Osteocyte (in vitro differentiated cells): ENCODE measurements at places on chromosomes 1 and 21. TPM values are rescaled to one million over a fixed set of nuclear protein-coding genes. Genes with fewer than 3 reads are reported as not detected.

- DNase-seq = no peak
- H3K4me3 ChIP-seq = no peak overlapping the region
- H3K27me3 ChIP-seq = peaks cover 6% of the 10 kb centered on the region
- no peaks in the 10 kb centered on the region for H3K36me3 ChIP-seq
- no peak overlapping the region for H3K27ac ChIP-seq
Measured at GRCh38 chr1:30284226-30284625, 439.2 kb downstream of the MATN1 start.

GRCh38 chr1:219549215-219549614 lies 63.7 kb downstream of the ZC3H11B start:
- H3K4me1 ChIP-seq = no peaks in the 10 kb centered on the region
- no peak overlapping the region for H3K4me3 ChIP-seq
- no peak for DNase-seq
- no peak overlapping the region for H3K27ac ChIP-seq
- H3K36me3 ChIP-seq = no peaks in the 10 kb centered on the region
- H3K27me3 ChIP-seq = peaks cover 3% of the 10 kb centered on the region

- H3K27ac ChIP-seq = no peak overlapping the region
- peaks cover 7% of the 10 kb centered on the region for H3K4me1 ChIP-seq
- H3K4me3 ChIP-seq = no peak overlapping the region
- H3K36me3 ChIP-seq = no peaks in the 10 kb centered on the region
Measured at GRCh38 chr1:207972337-207972736, 61.4 kb upstream of the CD34 start.

DNA sequence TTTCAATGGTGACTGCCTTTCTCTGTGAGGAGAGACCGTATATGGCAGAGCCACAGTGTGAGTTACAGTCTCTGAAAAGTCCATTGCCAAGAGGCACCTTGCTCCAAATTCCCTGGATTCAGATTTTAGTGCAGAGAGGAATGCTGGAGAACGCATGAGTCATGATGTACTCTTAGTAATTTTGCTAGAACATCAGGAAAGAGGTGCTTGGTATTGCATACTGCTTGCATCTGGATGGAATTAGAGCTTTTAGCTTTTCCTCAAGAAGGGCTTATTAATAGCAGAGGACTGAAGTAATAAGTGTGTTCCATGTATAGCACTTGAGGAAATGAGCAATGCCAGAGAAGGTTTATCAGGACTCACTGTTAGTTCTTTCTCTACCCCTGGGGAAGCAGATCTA lies 40.5 kb upstream of the AKT3 start:
- no peaks in the 10 kb centered on the region for H3K36me3 ChIP-seq
- no peaks in the 10 kb centered on the region for H3K27me3 ChIP-seq
- DNase-seq = no peak

SAMD11 gene
- total RNA-seq = 16.6 and 19.5 TPM in 2 replicates

DNA sequence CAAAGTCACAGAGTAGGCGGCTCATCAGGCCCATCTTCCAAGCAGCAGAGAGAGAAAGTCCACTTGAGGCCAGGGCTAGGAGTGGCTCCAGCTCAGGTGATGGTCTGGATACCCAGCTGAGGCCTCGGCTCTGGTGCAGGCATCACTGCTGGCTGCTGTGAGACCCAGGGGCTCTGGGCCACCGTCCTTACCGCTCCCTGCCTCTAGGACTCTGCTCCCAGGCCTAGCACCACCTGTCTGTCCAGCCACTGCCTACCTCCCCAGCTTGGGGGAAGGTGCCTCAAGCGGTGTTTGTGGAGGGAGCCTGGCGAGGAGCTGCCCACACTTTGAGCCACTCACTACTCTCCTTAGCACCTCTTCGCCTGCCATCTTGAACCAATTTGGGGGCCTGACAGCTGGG lies 57.9 kb downstream of the DMRTB1 start:
- no peak overlapping the region for H3K4me3 ChIP-seq
- H3K27me3 ChIP-seq = no peaks in the 10 kb centered on the region
- H3K4me1 ChIP-seq = peaks cover 27% of the 10 kb centered on the region
- no peak overlapping the region for H3K27ac ChIP-seq

SPRR1A gene
- not detected in 2 replicates for total RNA-seq

DNA sequence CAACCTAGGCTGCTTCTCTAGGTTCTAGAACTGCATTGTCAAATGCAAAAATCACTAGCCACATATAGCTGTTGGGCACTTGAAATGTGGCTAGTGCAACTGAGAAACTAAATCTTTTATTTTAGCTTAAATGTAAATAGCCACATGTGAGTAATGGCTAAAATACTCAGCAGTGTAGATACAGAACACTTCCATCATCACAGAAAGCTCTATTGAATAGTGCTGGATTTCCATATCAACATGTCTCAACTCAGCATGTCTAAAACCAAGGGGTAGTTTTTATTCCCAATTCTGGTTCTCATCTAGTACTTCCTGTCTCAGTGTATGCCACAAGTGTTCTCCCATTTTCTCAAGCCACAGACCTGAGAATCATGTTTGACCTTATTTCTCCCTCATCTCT lies 7.5 kb upstream of the TP53BP2 start:
- no peaks in the 10 kb centered on the region for H3K4me1 ChIP-seq
- no peaks in the 10 kb centered on the region for H3K36me3 ChIP-seq

CR2 gene
- not detected in 2 replicates for total RNA-seq
